NCI-H774 (cell line): ENCODE measurements at places on chromosomes 1 and 21.
A peak's percentile ranks its signal among the peaks of the same experiment; 100 is the strongest.

- no peak for DNase-seq
These were observed 14.3 kb downstream of the RRP15 start for GRCh38 chr1:218299416-218299815.

DNA sequence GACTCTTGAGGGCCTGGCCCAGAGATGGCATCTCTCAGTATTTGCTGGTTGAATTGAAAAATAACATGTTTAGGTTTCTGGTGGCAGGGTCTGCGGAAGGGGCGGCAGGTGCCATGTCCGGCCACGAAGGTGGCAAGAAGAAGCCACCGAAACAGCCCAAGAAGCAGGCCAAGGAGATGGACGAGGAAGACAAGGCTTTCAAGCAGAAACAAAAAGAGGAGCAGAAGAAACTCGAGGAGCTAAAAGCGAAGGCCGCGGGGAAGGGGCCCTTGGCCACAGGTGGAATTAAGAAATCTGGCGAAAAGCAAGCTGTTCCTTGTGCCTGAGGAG, 14.3 kb upstream of the FGR start:
- DNase-seq, result no peak

GRCh38 chr1:244897476-244898254, 33.3 kb upstream of the HNRNPU start:
- DNase-seq, result no peak

DNA sequence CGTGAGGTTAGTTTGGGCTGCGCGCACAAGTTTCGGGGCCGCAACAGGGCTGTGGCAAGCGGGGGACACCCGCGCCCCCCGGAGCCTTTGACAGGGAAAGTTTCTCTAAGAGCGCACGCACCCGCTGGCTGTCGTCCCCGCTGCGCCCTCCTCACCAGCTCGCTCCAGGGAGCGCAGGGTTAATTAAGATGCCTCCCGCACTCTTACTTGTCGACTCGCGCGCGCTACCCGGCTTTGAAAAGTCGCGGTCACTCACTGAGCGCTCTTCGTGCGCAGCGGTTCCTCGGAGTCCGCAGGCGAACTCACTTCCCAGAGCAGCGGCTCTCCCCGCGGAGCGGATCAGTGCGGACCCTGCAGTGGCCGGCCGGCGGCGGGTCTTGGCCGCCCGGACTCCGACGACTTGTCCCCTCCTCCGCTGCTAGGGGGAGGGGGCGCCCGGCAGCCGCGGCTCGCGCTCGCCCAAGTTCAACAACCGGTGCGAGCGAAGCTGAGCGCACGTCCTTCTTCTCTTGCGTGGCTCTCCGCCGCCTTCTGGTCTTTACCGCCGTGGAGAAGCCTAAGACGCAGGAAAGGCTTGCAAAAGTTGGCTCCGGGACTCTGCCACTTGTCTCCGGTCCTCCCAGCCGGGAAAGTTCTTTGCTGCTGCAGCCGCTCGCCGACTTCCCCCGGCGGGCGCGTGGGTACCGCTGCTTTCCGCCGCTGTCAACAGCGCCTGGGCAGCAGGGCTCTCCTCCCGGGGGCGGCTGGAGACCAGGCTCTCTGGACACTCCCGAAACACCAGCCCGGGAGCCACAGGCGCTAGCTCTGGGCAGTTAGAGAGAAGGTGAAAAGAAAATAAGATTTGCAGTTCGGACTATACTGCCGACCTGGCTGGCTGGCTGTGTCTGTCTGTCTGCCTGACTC, 506 bp downstream of the JUN start:
- DNase-seq, result peak; percentile 62

- DNase-seq, result no peak
These were observed 50.1 kb downstream of the TIAM1 start for GRCh38 chr21:31293986-31294385.

GRCh38 chr1:10216090-10216749, 5.8 kb downstream of the KIF1B start:
- no peak for DNase-seq

DNA sequence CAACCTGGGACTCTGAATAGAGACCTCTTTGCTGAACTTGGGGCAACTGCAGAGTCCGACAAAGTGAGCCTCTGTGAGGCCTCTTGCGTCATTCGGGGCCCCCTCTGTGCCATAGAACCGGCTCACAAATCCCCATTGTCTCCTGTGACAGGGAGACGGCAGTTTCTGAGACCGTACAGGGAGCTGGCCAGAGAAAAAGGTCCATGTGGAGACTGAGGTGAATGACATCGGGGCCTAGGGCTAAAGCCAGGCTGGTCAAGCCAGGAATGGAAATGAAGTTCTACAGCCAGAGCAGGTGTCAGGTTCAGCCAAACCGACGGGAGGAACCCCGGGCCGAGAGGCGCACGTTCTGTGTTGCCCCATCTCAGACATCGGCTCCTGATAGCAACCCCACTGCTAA, 37.1 kb upstream of the TRIM67 start:
- no peak for DNase-seq

DNA sequence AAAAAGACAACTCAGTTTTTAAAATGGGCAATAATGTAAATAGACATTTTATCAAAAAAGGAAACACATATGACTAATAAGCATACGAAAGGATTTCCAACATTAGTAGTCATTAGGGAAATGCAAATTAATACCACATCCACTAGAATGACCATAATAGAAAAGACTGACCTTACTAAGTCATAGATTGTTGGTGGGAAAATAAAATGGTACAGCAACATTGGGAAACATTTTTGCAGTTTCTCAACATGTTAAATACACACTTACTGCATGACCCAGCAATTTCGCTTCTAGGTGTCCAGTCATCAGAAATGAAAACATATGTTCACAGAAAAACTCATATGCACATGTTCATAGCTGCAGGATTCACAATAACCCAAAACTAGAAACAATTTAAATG, 29.9 kb upstream of the SLC44A3 start:
- DNase-seq, result no peak

- no peak for DNase-seq
These were observed 22.7 kb upstream of the LRIF1 start for GRCh38 chr1:110986407-110986891.
